ENCODE measurements at places on chromosomes 4 and X. TPM values are rescaled to one million over a fixed set of nuclear protein-coding genes. Genes with fewer than 3 reads are reported as not detected.

The SH3TC1 gene
- polyA plus RNA-seq: 4.3 TPM

The NPY1R gene
- 0.22 TPM for polyA plus RNA-seq

The RAI2 gene
- 6.5 TPM for polyA plus RNA-seq

The GUCY1B1 gene
- 5.5 TPM for polyA plus RNA-seq

The MUC7 gene
- polyA plus RNA-seq: not detected

The PNCK gene
- 54.5 TPM for polyA plus RNA-seq

The TLR10 gene
- not detected for polyA plus RNA-seq

The GRIPAP1 gene
- 26.4 TPM for polyA plus RNA-seq

The ARHGEF38 gene
- 18.6 TPM for polyA plus RNA-seq

The PAGE5 gene
- not detected for polyA plus RNA-seq

The CCSER1 gene
- polyA plus RNA-seq: 7.3 TPM

The SYP gene
- polyA plus RNA-seq: 6.3 TPM

The CXCL5 gene
- not detected for polyA plus RNA-seq

Measured in small intestine (tissue), 16 donors.